Spinal cord (tissue), 10 donors: ENCODE measurements at places on chromosomes 12 and 14. TPM values are rescaled to one million over a fixed set of nuclear protein-coding genes. Genes with fewer than 3 reads are reported as not detected.

DNA sequence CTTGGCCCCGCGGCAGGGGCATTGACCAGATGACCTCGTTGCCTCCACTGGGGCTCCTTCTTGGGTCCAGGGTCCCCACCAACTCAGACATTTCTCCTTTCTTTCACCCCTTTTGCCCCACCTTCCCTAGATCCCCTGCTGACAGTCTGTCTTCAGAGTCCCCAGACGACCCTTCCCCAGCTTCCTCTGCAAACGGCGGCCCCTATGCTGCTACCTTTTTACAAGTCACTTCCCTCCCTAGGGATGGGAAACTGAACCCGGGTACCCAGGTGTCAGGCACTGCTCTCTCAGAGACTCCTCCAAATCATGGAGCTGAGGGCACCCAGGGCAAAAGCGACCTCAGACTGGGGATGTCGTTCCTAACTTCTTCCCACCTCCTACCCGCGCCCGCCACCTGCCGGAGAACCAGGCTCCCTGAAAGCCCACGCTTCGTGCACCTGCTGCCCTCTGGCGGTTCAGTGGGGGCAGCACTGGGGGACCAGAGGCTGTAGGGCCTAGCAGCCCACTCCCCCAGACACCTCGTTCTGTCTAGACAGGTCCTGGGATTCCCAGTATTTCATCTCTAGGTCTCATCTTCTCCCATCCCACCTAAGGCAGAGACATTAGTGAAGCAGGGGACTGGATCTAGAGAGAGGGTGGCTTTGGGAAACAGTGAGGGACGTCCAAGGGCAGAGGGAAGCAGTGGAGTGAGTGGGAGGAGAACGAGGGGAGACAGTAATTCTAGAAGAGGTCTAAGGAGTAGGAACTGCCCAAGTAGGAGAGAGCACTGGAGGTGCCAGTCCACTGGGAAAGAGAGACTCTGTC lies 4.9 kb downstream of the ZNF385A start:
- DNase-seq = peak; percentile 96

CLEC4A gene
- total RNA-seq = 2.9 TPM

DNA sequence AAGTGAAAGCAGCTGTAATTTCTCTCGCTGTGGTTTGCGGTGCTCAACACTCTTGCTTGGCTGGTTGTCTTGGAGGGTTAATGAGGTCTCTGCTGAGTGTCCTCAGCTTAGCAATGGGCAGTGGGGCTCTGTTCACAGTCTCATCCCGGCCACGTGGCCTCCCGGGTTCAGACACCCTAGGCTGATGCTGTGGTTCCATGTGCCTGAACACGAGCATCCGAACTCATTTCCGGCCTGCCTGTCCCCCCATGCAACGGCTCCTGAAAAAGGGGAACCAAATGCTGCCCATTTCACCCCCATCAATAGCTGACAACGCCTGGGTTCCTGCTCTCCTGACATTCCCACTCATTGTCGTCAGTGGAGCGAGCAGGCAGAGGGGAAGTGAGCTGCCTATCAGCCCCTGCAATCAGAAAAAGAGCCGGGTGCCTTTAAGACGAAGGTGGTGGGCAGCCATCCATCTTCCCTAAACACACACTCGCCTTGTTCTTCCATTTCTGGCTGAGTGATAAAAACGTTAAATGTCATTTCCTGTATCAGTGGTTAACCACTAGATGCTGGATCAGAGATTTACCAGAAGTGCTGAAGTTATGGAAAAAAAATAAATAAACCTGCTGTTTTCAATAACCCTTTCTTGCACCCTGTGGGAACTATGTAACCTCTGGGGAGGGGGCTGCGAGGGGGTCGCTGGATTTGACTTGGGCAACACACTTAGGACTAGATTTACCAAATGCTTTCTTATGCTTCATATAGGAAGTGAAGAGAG lies 60.3 kb upstream of the BCL2L14 start:
- DNase-seq = peak; percentile 14

DNA sequence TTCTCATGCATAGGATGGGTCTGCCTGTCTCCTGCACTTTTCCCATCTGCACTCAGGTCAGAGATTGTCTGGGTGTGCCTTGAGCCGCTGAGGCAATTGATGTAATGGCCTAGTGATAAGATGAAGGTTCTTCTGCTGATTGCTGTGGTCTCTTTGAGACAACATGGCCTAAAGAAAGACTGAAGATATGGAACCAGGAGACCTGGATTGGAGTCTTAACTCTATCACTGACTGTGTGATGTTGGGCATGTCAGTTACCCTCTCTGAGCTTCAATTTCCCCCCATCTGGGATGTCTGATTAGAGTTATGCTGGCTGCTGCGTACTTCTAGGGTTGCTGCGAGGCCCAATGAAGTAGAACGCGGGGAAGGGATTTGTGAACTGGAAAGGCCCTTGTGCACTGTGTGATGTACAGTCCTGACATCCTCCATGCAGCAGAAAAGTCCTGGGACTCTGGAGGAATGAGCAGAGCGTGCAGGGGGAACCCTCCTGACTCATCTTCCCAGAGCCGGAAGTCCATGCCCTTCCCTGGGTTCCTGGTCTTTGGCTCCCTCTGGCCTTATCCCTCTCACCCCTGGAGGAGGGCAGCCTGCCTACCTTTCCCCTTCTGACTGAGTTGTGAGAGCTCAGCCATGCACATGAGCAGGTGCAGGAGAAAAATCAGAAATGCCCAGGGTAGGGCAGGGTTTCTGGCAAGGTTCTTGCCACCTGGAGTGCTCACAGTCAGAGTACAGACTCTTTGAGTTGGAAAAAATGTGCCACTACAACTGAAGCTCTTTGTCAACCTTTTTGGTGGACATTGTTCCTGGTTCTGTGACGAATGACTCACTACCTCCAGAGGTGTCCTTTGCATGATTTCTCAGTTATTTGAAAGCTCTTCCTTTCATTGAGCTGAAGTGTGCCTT lies 21.1 kb downstream of the PLEKHD1 start:
- DNase-seq = no peak

DNA sequence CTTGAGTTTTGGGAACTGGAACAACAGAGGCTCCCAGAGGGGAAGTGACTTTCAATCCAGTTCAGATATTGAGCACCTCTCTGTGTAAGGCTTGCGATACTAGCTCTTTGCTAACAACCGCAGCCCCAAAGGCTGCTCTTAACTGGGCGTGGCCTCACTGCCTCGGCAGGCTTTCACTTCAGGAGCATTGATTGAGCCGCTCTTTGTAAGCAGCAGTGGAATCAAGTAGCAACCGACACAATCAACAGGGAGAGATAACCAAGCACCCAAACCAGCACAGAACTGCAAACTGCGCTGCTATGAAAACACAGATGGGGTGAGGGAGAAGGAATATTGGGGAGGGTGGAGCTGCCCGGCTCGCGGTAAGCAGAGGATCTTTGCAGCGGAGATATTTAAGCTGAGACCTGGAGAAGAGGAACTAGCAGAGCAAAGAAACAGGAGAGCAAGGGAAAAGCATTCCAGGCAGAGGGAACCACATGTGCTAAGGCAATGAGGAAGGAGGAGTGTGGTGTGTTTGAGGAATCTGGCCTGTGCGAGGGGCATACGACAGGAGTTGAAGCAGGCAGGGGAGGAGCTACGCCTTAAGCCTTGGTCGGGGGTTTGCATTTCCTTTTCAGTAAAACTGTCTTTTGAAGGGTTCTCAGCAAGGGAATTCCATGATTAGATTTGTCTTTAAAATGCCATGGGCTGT lies 17.3 kb upstream of the YY1 start:
- DNase-seq = no peak

SLC6A15 gene
- 11.0 TPM for total RNA-seq

DNA sequence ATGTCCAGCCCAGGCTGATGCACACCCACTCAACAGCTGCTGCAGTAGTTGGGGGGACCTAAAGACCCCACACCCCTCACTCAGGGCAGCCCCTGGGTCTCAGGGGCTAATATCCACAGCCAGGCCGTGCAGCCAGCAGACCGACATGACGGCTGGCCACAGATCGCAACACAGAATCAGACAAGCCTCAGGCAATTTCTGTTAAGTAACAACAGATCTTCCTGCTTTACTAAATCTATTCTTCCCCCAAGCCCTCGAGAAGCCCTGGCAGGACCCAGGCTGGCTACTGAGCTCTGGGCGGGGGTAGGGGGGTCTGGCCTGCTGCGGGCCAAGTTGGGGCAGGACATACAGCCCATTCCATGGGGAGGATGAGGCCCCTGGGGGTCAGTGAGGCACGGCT lies 28.0 kb upstream of the NUDT14 start:
- no peak for DNase-seq

GRCh38 chr12:32399370-32400113 lies at the start of gene FGD4:
TSS of gene FGD4 (plus strand) at chr12:32399558.
- DNase-seq = no peak

FAM181A gene
- 3.3 TPM for total RNA-seq

GRCh38 chr12:69015017-69015416 lies 82.0 kb upstream of the CPM start:
- DNase-seq = no peak

DNA sequence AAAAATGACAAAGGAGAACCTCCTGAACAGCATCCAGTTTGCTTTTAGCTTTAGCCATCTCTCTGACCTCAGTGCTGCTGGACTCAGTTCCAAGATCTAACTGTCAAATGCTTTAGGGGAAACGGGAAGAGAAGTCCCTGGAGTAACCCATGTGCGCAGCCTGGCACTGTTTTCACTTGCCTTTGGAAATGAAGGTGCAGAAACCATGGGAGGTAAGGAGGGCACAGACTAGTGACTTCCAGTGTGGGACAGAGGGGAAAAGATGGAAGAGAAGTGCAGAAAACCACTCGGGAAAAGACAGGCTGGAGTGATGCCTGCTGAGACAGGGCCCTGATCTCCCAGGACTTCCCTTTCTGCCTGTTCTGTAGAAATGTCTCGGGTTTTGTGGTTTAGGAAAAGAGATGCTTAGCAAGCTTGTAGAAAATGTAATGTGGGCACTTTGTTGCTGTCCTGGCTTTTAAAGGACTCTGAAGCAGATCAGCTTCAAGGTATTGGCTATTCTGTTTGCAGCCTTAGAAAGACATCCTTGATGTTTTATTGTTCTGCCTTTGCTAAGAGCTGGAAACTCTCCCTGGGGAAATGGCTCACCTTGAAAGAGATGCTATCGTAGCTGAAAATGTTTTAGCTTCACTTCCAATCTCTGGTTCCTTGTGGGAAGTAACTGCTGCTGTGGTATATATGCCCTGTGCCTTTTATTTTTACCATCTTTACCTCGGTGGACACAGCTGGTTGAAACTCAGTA lies 124.6 kb upstream of the HIF1A start:
- no peak for DNase-seq

DNA sequence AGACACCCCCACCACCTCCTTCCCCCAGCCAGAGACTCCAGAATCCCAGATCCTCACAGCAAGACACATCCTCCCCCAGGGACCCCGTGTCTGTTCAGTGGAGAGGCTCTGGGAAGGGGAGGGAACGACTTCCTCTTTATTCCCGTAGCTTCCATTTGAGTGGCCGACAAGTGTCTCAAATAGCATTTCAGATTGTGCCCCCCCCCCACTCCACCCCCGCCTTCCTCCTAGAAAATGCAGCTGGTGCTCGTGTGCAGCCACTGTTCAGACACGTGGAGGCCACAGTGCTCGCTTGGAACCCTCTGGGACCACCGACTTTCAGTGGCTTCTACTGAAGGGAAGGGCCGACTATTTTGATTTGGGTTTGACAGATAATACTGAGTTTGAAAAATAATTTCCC lies 14.3 kb downstream of the PPP2R5C start:
- DNase-seq = no peak

DNA sequence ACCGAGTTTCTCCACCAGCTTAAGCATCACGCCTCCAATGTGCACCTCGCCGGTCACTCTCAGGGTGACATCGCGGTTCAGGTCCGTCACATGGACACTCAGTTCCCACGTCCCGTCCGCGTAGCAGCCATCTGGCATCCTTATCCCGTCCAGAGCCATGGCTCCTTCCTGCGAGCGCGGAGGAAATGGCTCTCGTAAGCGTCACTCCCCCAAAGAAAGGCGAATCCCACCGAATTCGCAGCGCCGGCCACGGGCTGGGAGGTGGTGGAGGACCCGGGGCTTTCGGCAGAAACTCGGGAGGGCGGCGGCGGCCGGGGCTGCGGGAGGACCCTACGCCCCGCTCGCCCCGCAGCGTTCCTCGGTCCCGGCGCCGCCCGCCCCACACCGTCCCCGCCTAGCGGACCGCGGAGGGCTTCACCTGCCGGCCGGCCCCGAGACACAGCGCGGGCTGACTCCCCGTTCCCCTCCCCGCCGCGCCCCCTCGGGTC lies 396 bp downstream of the FERMT2 start:
- DNase-seq = peak; percentile 79

GRCh38 chr12:59593761-59594160 lies 2.1 kb upstream of the SLC16A7 start:
- DNase-seq = no peak

DNA sequence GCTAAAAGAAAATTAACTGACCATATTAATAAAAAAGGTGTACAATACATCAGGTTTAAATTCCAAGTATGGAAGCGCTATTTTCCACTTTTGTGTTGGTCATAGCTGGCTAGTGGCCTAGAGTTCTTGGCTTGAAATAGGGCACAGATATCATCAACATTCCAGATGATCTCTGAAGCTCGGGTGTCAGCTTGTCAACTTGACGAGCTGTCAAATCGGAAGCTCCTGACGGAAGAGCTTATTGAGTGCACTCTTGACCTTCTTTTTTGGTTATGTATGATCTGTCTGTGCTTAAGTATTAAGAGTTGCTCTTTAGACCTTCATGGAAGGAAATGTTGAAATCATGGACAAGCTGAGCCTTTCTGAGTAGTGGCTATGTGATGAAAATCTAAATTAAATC lies 177.9 kb downstream of the APAF1 start:
- DNase-seq = no peak

- DNase-seq = peak; percentile 85
Measured at GRCh38 chr12:110543252-110543959, 39.7 kb downstream of the PPTC7 start.

PTCSC3 gene
- total RNA-seq = not detected

- no peak for DNase-seq
Measured at GRCh38 chr12:21638054-21638891, 19.4 kb downstream of the LDHB start.

- DNase-seq = peak; percentile 43
Measured at GRCh38 chr12:100163416-100164152, 20.9 kb upstream of the BLTP3B start.

DNA sequence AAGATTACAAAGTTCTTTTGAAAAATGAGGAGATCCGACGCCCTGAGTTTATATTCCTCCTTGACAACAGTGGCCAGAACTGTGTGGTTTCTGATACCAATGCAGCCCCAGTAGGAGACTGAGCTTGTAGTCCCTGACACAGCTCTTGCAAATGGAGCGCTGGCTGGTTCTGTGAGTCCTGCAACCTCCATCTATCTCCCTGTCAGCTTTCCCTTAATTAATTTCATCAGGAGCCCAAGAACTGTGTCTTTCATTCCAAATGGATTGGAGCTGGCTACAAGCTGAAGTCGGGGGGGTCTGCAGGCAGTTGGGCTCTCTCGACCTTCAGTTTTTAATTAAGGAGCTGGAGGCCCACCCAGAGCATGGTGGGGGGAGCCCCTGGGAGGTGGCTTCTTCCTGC lies 160.6 kb downstream of the ADGRD1 start:
- no peak for DNase-seq

ASB2 gene
- total RNA-seq = 0.50 TPM

ATG101 gene
- 19.7 TPM for total RNA-seq
